Heart right ventricle (tissue), 16 donors: ENCODE measurements at places on chromosomes 5 and 9. TPM values are rescaled to one million over a fixed set of nuclear protein-coding genes. Genes with fewer than 3 reads are reported as not detected.

The PDZD2 gene
- total RNA-seq, result 41.6 TPM

The ASS1 gene
- total RNA-seq, result 116 TPM

The AGXT2 gene
- not detected for total RNA-seq

The OMD gene
- total RNA-seq, result 2.9 TPM

The ITK gene
- total RNA-seq, result 1.6 TPM

DNA sequence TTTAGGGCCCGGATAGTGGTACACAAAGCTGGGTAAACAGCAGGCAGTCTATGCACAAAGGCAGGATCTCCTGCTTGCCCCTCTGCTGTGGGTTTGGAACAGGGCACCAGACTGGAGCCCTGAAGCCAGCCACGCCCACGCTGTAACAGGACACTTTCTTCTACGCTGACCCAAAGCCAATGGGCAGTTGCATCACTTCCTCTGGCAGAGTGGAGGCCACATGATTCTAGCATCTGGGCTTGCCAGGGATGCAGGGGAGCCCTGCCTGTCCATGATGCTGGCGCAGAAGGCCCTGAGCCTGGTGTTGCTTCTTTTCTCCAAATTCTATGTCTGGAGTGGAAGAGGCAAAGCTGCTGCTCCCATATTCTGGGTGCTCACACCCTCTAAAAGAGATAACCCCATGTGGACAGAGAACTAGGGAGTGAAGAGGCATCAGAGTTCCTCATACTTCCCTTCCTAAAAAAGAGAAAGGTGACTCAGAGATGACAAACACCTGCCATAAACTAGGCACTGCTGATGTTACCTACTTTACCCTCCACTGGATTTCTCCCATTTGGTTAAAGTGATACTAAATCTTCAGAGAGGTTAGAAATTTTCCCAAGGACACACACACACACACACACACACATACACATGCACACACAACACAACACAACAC lies 260.3 kb upstream of the KLF4 start:
- peak overlapping the region; percentile 79 for H3K27ac ChIP-seq
- H3K36me3 ChIP-seq, result no peaks in the 10 kb centered on the region
- H3K4me3 ChIP-seq, result no peak overlapping the region
- H3K27me3 ChIP-seq, result no peaks in the 10 kb centered on the region

DNA sequence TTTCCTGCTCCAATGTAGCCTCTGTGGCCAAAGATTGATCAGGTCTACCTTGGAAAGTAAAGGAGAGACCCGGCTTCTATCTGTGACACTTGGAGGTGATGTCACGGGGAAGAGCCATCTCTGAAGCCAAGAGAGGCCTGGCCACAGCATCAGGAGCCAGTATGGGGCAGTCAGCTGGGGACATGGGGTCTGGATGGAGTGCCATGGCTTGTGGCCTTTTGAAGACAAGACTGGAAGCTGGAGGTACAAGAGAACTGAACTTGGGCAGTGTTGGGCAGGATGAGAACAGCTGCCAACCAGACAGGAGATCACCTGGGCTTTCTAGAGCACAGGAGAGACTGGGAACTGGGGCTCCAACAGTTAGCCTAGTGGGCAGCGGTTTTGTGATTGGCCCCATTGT lies 190.7 kb downstream of the TENT4A start:
- no peaks in the 10 kb centered on the region for H3K27me3 ChIP-seq
- DNase-seq, result no peak
- no peak overlapping the region for H3K4me3 ChIP-seq
- no peaks in the 10 kb centered on the region for H3K4me1 ChIP-seq

GRCh38 chr5:77881528-77881927 lies 105.4 kb upstream of the TBCA start:
- H3K4me1 ChIP-seq, result no peaks in the 10 kb centered on the region
- DNase-seq, result no peak
- H3K4me3 ChIP-seq, result no peak overlapping the region
- H3K27me3 ChIP-seq, result peaks cover 12% of the 10 kb centered on the region
- no peak overlapping the region for H3K27ac ChIP-seq
